Activated T-helper 2 cell treated with anti-CD3 and anti-CD28 coated beads, Interferon-gamma antibody, Interleukin-2, Interleukin-4, amounts not matched to agents 10 μg/mL and 5 μg/mL and 100 μg/mL, durations not matched to agents 14 hours and 24 hours and 36 hours (primary cell): ENCODE measurements at places on chromosomes 3 and 15.

DNA sequence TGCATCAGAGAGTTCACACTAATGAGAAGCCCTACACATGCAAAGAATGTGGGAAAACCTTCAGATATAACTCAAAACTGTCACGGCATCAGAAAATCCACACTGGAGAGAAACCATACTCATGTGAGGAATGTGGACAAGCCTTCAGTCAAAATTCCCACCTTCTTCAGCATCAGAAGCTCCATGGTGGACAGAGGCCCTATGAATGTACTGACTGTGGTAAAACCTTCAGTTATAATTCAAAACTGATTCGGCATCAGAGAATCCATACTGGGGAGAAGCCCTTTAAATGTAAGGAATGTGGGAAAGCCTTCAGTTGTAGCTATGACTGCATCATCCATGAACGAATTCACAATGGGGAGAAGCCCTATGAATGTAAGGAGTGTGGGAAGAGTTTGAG, 10.2 kb downstream of the ZNF619 start:
- no peak for DNase-seq

GRCh38 chr15:33679061-33679460, 289.2 kb upstream of the CHRM5 start:
- DNase-seq: no peak

DNA sequence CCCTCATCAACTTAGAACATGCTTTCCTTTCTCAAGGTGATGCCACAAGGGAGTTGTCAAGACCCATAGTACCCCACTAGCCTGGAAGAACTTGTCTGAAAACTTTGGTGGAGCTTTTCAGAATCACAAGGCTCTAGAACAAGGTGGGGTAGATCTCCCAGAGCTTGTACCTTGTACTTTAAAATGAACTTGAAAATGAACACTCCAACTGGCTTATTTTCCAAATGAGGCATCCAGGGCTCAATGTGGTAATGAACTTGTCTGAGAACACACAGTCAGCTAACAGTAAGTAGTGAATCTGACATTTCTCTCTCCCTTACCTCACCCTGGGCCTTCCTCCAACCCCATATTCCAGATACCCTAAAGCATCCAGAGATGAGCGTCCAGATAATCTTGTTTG, 81.8 kb upstream of the THBS1 start:
- no peak for DNase-seq

DNA sequence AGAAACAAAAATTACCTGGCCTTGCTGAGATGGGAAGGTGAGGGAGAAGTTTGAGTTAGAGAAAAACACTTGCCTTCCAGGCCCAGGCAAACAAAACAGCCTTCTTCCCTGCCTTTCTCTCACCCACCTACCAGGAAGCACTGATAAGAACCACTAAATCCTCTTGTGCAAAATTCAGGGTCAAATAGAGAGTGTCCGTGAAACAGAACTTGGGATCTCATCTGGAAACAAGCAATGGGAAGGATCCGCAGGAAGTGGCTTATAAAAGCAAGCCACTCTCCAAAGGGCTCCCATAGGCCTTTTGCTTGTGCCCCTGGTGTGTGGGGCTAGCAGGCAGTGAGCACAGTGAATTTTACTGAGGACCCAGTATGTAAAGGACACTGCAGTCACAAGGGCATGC, 11.0 kb downstream of the ADAMTS9 start:
- no peak for DNase-seq

DNA sequence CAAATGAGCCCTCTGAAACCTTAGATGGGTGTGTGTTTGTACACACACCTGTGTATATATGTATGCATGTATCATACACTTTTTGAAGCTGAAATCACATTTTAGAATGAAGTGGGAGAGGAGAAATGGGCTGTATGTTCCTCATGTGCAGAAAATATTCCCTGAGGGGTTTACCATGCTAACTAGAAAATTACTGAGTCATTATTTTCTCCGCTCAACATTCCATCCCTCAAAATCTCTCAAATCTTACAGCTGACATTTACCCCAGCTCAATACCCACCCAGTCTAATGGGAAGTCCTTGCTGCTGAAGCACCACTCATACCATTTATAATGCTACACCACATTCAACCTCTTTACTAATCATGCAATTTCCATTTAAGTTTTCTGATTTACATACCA, 138.6 kb downstream of the P2RY1 start:
- no peak for DNase-seq
